HL-60 (cell line): ENCODE measurements at places on chromosomes 12 and 14.

DNA sequence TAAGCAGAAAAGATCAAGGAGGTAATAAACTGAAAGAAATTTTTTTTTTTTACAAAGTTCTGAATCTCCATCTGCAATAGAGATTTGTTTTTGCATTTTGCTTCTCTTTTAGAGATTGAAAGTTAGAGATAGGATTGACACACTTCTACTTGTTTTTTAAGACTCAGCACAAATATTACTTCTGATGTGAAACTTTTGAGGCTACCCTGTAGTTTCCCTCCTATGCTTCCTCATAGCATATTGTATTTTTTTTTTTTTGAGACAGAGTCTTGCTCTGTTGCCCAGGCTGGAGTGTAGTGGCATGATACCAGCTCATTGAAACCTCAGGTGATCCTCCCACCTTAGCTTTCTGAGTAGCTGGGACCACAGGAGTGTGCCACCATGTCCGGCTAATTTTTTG, 32.1 kb upstream of the SGPP1 start:
- DNase-seq: no peak

DNA sequence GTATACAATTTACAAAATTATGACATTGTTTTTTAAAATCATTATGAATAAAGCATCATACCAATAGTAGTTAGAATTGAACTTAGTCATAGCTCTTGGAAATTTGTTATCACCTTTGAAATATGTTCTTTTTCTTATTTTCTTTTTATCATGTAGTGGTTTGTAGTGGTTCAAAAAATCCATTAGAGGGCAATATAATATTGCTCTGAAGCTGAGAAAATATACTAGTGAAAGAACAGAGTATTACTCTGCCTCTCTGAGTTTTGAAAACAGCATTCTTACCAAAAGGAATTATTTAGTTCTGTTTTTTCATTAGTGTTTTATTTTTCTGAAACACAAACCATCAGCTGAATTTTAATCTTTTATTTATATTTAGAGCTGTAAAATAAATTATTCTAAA, 76.2 kb downstream of the PDZRN4 start:
- DNase-seq: no peak

- no peak for DNase-seq
These were observed 4.2 kb downstream of the LPAR5 start for GRCh38 chr12:6631549-6631961.

DNA sequence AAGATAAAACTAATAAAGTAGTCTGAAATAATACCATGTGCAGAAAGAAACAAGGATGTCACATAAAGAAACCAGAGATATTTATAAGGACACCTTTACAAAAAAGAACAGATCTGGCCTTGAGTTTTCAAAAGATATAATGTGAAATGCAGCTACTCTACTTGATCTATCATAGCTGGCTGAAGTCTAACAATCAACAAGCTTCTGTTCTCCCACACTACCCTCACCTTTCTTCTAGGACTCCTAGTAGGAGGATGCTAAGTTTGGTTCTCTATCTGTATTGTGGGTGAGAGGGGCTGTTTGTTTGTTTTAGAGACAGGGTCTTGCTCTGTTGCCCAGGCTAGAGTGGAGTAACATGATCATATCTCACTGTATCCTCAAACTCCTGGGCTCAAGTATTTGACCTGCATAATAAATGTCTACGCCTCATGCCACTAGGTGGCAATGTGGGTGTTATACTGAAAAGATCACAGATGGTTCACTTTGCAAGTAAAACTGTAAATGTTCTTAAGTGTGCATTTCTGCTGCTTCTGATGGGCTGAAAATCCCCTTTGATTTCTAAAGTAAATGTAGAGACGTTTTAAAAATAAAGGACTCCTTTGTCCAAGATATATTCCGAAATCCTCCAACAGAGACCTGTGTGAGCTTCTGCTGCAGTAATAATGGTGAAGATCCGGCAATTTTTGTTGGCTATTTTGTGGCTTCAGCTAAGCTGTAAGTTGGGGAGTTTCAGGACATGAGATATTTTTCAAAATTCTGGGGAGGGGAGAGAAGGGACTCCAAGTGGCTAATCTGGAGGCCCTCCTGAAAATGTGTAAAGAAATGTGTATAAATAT, 269.3 kb downstream of the DAD1 start:
- DNase-seq: no peak

DNA sequence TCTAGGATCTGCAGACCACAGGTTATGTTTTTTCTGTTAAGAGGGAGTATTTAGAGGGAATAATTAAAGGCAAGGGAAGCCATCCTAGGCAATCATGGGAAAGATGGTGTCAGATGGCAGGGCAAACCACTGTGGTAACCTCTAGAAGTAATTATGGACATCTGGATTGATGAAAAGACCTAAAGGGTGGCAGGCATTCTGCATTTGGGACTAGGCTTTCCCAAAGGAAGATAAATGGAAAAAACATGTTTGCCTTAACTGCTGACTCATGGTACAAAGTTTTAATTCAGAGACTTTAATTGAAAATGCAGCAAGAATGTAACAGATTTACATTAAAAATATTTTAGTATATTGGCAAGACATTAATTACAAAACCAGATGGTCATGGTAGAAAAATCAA, 88.1 kb downstream of the TMEM30B start:
- no peak for DNase-seq

DNA sequence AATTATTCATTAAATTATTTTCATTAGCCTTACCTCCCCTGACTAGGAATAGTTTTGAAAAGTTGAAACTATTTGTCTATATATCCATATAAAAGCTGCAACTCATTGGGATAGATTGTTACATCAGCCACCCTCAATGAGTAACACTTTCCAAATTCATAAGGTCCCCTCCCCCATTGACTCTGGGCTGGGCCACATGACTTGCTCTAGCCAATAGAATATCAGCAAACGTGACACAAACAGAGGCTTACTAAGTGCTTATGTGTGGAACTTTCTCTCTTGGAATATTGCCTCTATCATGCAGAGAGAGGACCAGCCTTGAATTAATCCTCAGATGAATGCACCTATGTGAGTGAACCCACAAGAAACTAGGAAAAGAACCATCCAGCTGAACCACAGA, 213.7 kb downstream of the CCDC59 start:
- no peak for DNase-seq

DNA sequence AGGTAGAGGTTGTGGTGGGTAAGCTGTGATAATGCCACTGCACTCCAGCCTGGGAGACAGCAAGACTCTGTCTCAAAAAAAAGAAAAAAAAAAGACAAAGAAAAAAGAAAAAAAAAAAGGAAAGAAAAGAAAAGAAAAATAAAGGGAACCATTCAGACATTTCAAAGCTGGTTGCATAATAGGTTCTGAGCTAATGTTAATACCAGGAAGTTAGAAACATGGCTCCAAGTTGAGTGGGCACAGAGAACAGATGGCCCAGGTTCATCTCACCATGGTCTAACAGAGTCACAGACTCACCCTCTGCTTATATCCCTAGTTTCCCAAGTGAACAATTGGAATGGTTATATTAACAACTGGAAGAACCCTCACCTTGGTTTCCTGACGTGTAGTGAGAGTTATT, 17.4 kb upstream of the ZDHHC17 start:
- no peak for DNase-seq

DNA sequence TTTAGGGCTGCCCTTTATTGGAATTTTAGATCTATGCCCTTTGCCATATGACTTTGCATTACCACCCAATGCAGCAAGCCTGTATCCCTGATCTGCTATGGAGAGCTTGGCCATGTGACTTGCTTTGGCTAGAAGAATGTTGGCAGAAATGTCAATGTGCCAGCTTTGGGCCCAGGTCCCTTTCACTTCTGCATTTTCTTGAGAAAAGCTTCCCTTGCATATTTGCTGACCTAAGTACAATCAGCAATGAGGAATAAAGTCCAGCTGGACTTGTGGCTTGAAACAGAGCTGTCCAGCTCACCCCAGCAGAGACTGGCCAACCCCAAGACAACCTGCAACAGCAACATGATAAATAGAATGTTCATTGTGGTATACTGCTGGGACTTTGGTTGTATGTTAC, 135.9 kb downstream of the PAH start:
- DNase-seq: no peak

DNA sequence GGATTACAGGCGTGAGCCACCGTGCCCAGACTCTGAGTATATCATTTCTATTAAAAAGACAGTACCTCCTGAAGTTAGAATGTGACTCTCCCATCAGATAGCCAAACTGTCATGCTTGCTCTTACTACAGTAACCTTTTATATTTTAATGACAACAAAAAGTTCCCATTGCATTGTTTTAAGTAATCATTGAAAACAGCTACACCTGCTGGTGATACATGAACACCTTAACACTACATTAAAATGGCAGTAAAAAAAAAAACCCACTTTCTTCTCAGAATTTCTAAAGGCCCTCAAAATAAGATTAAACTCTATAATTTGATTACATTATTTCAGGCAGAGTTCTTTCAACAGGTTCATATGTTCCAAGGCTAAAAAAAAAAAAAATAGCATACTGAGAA, 76.7 kb downstream of the SH2B3 start:
- no peak for DNase-seq

GRCh38 chr12:15830538-15830937, 41.4 kb upstream of the EPS8 start:
- DNase-seq: no peak

GRCh38 chr12:113808095-113808951, 157.8 kb downstream of the RBM19 start:
- no peak for DNase-seq
